ENCODE measurements at places on chromosomes 4 and X.
A peak's percentile ranks its signal among the peaks of the same experiment; 100 is the strongest.

DNA sequence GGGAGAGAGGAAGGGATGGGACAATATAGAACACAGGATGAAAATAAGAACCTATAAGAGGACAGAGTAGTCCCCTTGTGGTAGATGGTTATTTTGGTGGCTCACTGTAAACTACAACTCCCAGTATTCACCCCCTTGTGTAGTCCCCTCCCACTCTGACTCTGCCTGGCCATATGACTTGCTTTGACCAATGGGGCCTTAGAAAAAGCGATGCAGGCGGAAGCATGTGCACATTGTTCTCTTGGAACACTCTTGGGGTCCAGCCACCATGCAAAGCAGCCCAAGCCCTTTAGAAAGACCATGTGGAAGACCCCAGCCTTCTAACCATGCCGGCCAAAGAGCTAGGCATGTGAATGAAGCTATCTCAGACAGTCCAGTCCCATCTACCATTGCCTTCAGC is 415.0 kb downstream of the BCOR start:
- DNase-seq = no peak

GRCh38 chr4:121041307-121042090 is 30.8 kb downstream of the NDNF start:
- DNase-seq = no peak

GRCh38 chr4:84032372-84032771 is 466.7 kb downstream of the NKX6-1 start:
- no peak for DNase-seq

DNA sequence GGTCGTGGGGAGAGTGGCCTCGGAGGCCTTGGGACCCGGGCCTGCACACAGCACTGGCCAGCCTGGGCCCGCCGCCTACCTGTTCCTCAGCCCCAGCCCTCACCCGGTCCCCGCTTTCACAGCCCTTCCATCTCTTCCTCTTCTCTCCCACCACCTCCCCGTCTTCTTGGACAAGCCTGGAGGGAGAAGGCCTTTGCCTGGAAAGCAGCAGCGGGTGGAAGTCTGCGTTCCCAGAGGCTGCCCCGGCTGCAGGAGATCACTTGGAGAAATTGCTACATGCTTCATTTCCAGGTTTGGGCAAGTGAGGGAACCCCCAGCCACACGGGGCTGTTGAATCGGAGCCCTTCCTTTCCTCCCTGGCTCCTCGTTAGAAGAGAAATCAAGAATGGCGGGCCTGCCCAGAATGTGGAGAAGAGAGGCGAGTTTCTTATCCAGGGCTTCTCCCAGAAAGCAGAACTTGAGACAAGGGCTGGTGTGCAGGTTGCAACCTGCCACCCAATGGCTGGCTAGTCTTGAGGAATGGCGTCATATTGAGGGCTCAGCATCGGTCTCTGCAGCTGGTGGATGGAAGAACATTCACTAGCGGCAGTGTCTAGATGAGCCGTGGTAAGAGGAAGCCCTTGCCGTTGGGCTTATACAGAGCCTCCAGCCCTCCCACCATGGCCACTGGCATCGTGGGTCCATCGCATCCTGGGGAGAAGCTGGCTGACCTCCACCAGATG is 1.2 kb upstream of the PDZD4 start:
- no peak for DNase-seq

GRCh38 chr4:25500626-25501316 is 123.7 kb downstream of the ANAPC4 start:
- no peak for DNase-seq

DNA sequence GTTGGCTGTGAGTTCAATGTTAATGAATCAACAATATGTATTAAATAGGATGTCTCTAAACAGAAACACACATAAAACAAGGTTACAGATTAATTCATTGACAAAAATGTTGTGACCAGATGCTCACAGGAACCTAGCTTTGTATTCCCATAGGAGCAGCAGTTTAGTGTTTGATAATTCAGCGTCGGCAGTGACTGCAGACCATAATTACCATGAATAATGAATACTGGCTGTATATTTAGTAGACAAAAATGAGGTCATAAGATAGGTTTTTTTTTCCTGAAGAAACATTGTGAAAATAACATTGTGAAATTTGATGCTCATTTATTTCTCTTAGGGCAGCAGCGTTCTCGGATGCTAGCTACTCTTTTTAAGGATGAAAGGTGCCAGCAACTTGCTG is 27.8 kb downstream of the COPS4 start:
- DNase-seq = no peak

DNA sequence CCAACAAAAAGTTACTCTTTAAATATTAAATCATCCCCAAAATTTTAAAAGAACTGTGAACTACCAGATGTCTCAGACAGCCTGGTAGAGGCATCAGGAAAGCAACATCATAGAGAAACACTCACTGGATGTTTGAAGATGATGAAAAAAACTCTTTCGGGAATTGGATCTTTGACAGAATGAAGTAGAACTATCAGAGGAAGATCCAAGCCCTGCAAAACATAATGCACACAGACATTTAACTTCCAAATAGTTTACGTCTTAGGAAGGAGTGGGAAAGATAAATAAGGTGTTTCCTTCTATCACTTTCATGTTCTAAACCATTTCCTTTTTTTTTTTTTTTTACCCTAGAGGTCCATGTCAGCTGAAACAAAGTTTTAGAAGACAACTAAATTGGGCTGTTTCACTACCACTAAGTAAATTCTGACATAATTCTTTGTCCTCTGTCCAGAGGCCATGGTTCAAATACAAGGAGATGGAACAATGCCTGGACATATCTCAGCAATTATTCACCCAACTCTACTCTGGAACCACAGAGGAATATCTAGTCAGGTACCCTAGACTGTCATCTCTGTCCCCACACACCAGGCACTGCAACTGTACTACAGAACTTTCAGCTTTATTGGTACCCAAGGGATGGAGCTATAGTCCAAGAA is 217.7 kb upstream of the INTU start:
- DNase-seq = no peak

GRCh38 chr4:48649505-48649904 is 130.6 kb downstream of the FRYL start:
- no peak for DNase-seq

DNA sequence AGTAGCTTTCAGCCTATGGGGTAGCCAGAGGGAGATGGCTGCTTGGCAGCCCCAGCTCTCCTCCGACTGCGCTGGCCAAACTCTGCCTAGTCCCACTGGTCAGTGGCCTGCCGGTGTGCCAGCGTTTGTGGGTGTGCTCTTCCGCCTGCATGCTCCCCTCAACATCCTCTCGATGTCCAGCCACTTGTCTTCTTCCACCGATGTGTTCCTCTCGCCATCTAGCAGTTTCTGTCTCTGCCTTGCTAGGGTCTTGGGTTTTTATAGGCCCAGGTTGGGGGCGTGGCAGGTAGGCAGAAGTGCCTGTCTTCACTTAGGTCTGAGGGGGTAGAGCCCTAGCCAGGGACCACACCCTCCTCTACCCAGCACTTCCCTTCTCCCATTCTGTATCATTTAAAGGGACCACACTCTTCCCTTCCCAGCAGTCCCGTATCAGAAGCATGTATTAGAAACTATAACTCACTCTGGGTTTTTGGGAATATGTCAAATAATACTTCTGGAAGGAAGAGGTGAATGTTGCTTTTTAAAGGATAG is 124.4 kb downstream of the KDM6A start:
- DNase-seq = no peak

DNA sequence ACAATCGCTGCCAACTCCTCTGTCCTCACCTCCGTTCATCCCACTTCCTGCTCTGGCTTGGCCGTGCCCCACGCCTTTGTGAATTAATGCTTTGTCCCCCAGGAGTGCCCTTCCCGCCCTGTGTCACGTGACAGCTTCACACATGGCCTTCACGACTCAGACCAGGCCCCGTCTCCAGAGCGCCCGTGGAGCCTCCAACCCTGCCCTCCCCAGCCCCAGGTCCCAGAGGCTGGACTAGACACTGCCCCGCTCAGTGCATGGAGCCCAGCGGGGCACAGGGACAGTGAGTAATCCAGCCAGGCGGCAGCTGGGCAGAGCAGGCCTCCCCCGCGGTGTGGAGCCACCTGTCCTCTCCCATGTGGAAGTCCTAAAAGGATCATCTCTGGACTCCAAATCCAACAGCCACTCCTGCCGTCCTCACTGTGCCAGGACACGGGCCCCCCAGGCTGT is 7.4 kb downstream of the ADRA2C start:
- DNase-seq = no peak

DNA sequence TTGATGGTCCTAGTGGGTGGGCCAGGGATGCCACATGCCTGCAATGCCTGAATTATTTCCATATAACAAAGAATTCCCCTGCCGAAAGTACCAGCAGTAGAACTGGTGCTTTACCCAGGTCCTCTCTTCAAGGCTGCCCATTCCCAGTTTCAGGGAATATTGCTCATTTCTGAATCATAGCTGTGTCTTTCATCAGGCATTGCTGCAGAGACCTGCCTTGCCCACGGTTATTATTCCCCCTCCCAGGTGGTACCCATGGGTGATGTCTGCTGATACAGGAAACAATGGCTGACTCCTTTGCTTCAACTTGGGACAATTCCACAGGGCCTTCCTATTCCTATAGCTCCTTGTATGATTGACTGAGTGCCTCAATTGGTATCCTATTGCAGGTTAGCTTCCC is 9.7 kb upstream of the IQCM start:
- DNase-seq = no peak

DNA sequence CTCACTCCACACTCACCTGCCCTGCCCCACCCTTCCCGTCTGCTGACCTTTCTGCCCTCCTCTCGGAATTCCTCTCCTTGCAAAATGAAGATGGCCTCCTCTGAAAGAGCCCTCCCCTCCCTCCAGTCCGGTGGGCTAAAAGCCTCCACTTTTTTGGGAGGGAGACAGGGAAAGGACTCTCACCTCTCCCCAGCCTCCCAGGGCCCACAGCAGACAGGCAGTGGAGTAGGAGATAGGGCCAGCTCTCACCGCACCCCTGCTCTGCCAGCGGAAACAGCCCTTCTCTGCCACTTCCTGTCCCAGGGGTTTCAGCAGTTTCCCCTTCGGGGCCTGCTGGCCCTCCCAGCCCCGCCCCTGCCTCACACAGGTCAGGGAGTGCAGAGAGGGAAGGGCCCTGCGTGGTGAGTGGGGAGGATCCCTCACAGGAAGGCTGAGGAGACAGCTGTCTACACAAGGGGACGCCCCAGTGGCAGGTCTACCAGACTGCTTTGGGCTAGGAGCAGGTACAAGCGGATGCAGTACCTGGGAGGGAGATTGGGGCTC is 18.2 kb downstream of the ELF4 start:
- peak; percentile 50 for DNase-seq

- no peak for DNase-seq
These were observed 77.7 kb downstream of the CC2D2A start for GRCh38 chr4:15547392-15547791.

GRCh38 chr4:153453402-153453801 is 12.8 kb upstream of the TMEM131L start:
- no peak for DNase-seq

DNA sequence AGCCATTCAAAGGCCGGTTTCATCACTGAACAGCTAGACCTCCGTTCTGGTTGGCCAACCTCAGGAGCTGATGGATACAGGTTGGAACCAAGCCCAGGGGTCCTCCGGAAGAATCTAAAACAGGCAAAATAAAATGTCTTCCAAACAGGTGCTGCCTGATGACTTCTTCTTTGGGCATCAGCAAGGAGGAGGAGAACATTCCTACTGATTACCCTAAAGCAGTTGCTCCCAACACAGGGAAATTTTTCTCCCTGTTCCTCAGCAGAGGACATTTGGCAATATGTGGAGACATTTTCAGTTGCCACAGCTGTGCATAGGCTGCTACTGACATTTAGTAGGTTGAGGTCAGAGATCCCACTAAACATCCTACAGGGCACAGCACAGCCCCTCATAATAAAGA is 319.3 kb upstream of the PPARGC1A start:
- no peak for DNase-seq

DNA sequence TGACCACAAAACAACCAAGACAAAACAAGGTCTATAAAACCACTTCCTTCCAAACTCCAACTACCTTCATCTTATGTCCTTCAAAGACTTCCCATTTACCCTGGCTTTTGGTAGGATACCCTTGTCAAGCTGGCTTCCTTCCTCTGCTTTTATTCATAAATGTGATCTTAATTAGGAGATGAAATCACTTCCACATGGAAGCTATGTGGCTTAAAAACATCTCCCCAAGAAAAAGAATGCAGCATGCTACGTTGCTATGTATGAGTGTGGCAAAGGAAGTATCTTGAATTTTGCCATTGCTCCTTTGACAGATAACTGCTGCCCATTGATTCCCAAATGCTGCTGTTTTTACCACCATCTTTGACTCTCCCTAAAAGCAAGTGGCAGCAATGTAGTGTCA is 46.4 kb upstream of the VEGFD start:
- no peak for DNase-seq

DNA sequence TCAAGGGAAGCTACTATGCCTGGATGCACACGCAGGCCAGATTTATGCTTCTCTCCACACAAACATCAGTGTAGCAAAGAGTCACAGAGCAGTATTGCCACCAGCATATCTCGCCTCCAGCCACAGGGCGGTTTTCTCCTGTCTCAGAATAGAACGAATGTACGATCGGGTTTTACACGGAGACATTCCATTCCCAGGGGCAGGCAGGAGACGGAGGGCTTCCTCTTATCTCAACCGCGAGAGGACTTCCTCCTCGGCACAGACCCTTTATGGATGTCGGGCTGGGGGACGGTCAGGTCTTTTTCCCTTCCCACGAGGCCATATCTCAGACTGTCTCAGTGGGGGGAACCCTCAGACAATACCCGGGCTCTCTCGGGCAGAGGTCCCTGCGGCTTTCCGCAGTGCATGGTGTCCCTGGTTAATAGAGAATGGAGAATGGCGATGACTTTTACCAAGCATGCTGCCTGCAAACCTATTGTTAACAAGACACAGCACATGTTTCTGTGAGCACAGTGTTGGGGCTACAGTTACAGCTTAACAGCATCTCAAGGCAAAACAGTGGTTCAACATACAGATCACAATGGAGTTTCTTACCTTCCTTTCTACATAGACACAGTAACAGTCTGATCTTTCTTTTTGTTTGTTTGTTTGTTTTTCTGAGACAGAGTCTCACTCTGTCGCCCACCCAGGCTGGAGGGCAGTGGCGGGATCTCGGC is 24.1 kb downstream of the CSF2RA start:
- DNase-seq = no peak

- DNase-seq = no peak
These were observed 89.9 kb downstream of the PLS3 start for GRCh38 chrX:115650916-115651315.

DNA sequence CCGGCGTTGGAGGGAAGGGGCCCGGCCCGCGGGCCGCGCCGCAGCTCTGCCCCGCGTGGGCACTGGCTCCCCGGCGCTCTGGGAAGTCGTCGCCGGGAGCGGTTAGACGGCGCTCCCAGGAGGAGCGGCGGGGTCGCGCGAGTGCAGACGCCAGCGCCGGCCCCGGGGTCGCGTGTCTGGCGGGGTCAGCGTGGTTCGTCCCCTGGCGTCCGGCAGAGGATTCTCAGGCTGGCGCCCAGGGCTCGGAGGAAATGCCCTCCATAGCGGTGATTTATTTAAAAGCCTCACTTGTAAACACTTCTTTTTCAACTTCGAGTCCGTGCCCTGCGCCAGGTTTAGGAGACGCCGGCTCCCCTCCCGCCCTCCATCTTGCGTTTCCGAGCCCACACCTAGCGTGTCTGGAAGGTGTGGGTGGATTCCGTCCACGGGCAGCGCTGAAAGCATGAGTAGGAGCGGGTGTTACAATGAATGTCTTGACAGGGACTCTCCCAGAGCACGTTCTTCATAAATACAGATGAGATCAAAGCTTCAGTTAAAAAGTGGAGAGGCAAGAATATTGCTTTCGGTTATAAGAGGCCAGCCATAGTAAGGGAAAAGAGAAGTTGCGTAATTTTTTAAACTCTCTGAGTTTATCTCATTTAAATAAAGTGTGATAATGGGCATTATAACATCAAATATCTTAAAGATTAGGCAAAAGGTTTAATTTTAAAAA is 692 bp downstream of the FAM241A start:
- no peak for DNase-seq

Data from esophagus squamous epithelium (tissue), 5 donors.